ENCODE measurements at places on chromosomes 16 and 17.

- no peak for DNase-seq
These were observed 446.1 kb downstream of the HS3ST3B1 start for GRCh38 chr17:14746822-14747602.

DNA sequence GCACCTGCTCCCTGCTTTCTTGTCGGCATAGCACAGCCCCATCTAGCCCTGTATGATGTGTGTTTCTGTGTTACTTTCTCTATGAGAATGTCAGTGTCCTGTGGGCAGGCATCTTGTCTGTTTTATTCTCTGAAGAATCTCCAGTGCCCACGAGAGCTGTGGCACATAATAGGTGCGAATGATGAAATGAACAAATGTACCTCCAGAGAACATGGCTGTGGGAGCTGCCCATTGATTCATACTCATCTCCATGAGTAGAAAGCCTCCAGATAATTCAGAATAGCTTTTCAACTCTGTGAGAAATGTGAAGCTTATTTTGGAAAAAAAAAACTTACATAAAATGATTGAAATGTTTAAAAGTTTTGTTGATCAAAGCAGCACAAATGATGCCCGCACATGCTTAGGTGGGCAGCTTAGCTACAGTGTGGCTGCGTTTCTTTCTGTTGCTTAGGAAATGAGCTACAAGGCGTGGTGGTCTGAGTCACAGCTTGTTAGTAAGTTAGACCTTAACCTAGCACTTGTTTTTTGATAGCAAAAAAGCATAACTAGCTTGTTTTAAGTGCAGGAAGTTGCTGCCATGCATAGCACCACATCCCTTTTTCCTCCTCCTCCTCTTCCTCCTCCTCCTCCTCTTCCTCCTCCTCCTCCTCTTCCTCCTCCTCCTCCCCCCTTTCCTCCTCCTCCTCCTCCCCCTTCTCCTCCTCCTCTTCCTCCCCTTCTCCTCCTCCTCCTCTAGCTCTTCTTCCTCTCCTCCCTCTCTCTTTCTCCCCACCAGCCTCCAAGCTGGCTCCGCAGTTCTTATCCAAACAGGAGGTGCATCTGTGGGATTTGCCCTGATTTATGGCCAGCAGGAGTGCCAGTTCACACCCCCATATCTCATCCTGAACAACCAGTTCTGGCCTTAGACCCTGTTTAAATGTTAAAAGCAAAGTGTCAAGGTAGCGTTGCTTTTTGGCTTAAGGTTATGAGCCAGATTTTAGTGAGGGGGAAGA lies 221.5 kb downstream of the IRF8 start:
- DNase-seq: no peak

DNA sequence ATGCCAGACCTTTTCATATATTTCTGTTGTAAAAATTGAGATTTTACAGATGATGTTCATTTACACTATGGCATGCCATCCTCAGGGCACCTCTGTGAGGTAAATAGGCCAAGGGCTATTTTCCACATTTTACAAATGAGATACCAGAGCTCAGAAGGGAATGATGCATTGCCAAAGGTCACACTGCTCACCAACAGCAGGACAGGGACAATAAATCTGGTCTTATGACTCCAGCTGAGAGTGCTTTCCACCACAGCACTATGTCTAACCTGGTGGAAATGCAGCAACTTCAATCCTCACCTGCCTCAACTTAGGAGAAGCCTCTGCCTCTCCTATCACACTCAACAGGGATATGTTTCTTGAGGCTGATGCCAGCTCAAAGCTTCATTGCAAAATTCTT lies 40.6 kb downstream of the GRIN2A start:
- no peak for DNase-seq

- peak; percentile 29 for DNase-seq
These were observed 78.8 kb downstream of the WIPI1 start for GRCh38 chr17:68378268-68379176.

GRCh38 chr16:3677994-3678393 lies 23.5 kb downstream of the DNASE1 start:
- no peak for DNase-seq

- no peak for DNase-seq
These were observed 1.3 kb upstream of the ADGRG5 start for GRCh38 chr16:57540906-57541753.

- no peak for DNase-seq
These were observed 117.7 kb downstream of the CHD9 start for GRCh38 chr16:53172517-53172916.

GRCh38 chr17:7218758-7219157 lies 878 bp downstream of the DLG4 start:
- DNase-seq: no peak

DNA sequence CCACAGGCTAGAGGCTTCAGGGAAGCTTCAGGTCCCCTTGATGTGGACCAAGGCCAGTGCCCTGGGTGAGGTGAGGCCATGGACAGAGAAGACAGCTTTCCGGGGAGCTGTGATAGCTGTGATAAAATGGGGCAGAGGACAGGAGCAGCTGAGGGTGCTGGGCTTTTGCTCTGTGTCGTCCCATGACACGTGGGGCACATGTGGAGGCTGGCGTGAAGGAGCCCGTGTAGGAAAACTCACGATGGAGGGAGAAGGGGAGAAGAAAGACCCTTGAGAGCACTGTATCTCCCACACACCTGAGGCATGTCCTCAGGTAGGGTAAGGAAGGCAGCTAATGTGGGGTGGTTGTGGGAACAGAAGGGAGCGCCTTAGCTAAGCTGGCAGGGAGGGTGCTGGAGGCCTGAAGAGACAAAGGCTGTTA lies 21.3 kb downstream of the B9D1 start:
- DNase-seq: no peak

DNA sequence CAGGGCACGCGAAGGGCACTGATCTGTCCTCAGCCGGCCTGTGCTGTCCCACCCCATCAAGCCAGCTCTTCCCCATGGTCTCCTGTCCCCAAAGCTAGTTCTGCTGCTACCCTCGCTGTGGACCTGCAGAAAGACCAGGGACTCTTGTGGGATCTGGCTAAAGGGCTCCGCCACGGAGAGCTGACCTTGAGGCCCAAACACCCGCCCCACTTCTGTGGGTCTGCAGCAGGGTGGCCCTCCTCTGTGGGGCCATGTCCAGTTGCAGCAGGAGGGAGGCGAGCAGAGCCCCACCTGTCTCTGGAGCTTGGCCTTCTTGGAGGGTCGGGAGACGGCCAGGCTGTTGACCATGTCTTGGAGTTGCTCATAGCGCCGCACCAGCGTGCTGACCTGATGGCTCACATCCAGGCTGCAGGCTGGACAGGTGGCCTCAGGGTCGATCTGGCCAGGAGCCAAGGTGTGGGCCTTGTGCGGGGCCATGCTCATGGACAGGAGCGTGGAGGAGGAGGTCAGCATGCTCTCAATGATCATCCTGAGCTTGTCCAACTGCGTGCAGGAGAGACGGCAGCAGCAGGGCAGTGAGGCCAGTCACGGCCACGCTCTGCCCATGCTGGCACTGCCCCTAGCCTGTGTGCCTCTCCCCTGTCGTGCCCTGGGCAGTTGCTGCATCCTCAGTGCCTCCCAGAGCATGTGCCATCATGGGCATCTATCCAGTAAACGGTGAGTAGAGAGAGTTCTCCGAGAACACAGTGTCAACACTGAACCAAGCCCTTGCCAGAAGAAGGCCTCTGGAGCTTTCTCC lies 16.6 kb downstream of the UBALD2 start:
- peak; percentile 30 for DNase-seq

- no peak for DNase-seq
These were observed 272.4 kb downstream of the IRF8 start for GRCh38 chr16:86171329-86171728.

- DNase-seq: peak; percentile 34
These were observed 17.4 kb downstream of the MAP2K3 start for GRCh38 chr17:21301593-21302550.

- no peak for DNase-seq
These were observed 17.7 kb downstream of the CARD14 start for GRCh38 chr17:80187515-80187941.
